Esophagus squamous epithelium (tissue), 5 donors: ENCODE measurements at places on chromosomes 5 and 9.

DNA sequence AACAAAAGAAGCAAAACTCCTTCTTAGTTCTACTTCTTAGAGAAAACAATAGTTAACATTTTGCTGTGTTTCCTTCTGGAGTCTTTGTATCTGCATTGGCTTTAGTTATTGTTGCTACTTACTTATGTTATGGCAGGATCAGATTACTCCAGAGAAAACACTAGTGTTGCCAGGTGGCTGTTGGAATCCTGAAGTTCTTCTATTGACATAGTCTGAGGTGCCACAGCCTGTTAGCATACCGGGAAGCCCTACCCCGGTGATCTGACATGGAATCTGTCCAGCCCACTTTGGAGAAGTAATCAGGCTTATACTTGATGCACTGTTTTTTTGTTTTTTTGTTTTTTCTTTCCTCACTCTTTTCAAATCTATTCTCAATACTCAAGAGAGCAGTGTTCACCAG is 68.5 kb upstream of the CEP78 start:
- no peak overlapping the region for H3K27ac ChIP-seq
- H3K4me1 ChIP-seq = no peaks in the 10 kb centered on the region
- no peak for DNase-seq
- no peak overlapping the region for H3K4me3 ChIP-seq

DNA sequence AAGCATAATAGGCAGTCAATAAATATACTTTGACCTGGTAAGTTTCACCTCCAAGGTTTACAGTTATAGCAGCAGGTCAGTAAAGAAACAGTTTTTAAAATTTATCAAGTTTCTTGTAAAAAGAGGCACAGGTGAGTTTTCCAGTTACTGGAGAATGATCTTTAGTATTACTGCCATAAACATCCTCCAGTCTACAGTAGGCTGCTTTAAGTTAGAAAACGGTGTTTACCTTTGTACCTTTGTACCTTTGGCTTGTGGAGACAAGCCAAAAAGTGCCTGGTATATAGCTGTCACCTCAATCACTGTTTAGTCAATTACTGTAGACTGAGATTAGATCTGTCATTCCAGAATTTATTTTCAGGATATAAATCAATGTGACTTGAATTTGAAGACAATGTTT is 42.7 kb upstream of the SRFBP1 start:
- no peaks in the 10 kb centered on the region for H3K27me3 ChIP-seq
- no peak overlapping the region for H3K4me3 ChIP-seq
- H3K27ac ChIP-seq = no peak overlapping the region
- DNase-seq = no peak
- no peaks in the 10 kb centered on the region for H3K4me1 ChIP-seq
- no peaks in the 10 kb centered on the region for H3K36me3 ChIP-seq

DNA sequence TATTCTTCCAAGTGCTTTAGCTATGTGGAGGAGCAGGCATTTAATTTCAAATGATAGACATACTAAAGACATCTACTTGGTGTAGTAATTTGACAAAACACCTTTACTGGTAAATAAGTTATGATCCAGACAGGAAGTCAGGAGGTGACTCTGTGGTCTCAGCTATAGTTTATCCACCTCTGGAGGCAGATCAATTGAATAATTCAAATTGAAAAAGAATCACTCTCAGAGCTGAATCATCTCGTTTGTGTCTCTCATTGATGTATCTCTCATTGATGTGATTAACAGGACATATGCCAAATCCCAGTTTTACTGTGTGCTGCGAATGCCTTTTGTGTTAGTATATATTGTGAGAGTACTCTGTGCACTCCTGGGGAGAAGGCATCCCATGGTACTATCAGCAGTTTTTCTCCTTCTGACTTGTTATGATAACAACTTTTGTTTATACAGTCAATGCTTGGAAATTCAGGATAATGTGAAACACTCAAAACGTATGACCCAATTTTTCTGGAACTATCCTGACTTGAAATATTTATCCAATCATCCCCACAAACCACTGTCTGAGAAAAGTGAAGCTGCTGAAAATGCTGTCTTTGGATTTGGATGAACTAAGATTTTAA is 48.5 kb upstream of the DAB2 start:
- H3K27ac ChIP-seq = no peak overlapping the region
- DNase-seq = no peak
- no peaks in the 10 kb centered on the region for H3K4me1 ChIP-seq
- no peaks in the 10 kb centered on the region for H3K36me3 ChIP-seq
- no peaks in the 10 kb centered on the region for H3K27me3 ChIP-seq

GRCh38 chr5:118008779-118009178 is 979.6 kb downstream of the DTWD2 start:
- H3K4me3 ChIP-seq = no peak overlapping the region
- H3K27me3 ChIP-seq = no peaks in the 10 kb centered on the region
- no peaks in the 10 kb centered on the region for H3K4me1 ChIP-seq
- DNase-seq = no peak
- H3K36me3 ChIP-seq = no peaks in the 10 kb centered on the region

DNA sequence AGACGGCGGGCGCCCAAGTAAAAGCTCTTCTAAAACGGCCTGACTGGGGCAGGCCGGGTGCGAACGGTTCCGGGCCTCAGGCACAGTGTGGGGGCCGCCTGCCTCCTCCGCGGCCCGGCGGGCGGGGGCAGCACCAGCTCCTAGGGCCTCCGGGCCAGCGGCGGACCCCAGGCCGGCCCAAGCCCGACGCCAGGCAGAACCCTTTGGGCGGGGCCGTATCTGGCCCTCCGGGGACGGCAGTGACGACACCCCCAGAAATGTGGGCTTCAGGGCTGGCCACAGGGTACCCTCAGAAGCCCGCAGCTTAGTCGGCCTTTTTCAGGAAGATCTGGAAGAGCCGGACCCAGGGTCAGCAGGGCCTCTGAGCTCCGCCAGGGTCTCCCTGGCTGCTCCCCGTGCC is 4.0 kb downstream of the LTC4S start:
- peaks cover 46% of the 10 kb centered on the region for H3K4me1 ChIP-seq
- no peak overlapping the region for H3K27ac ChIP-seq
- no peaks in the 10 kb centered on the region for H3K27me3 ChIP-seq
- H3K4me3 ChIP-seq = no peak overlapping the region
- no peak for DNase-seq
- H3K36me3 ChIP-seq = peaks cover 30% of the 10 kb centered on the region

DNA sequence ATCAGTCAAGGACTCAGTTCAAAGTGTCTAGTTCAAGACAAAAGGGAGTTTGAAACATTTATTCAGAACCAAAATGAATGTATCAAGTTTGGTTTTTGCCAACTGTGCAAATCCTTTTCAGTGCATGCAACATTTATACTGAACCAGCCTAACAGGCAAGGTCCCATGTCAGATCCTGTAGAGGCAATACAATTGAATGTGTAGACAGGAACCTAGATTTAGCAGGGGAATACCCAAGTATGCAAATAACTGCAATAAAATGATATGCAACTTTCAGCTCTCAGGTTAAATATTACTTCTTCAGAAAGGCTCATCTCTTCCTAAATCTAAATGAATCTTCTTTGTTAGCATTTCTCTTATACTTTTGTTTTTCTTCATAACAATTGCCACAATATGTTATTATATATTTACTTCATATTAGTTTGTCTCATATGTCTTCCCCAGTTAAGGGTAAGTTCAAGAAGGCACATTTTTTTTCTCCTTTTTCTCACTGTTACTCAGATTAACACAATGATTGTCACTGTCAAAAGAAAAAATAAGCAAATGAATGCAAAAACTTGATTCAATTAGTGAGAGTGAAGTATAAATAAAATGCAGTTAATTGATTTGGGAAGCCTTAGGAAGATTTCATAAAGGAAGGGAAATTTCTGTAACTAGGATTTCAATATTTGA is 163.9 kb upstream of the RASA1 start:
- no peaks in the 10 kb centered on the region for H3K27me3 ChIP-seq
- DNase-seq = no peak
- H3K4me1 ChIP-seq = no peaks in the 10 kb centered on the region
